ENCODE measurements at places on chromosomes 1 and 21. TPM values are rescaled to one million over a fixed set of nuclear protein-coding genes. Genes with fewer than 3 reads are reported as not detected.

Gene TAS1R1
- not detected for total RNA-seq

Gene BCL2L15
- 0.74 TPM for total RNA-seq

Gene S100B
- 0.71 TPM for total RNA-seq

Gene OR6N1
- not detected for total RNA-seq

Gene TPRG1L
- total RNA-seq = 14.2 TPM

Gene PODN
- total RNA-seq = not detected

Gene CKS1B
- 137 TPM for total RNA-seq

Gene AMPD1
- not detected for total RNA-seq

Gene CEP170
- total RNA-seq = 35.2 TPM

Gene MNDA
- total RNA-seq = not detected

Gene ADGRL2
- not detected for total RNA-seq

Gene THEM5
- total RNA-seq = not detected

Gene NEK2
- total RNA-seq = 17.2 TPM

Gene DNM3
- total RNA-seq = 0.57 TPM

Gene TSTD1
- 40.9 TPM for total RNA-seq

Gene VPS72
- 73.5 TPM for total RNA-seq

Gene RASSF5
- total RNA-seq = 199 TPM

Gene SPRR5
- not detected for total RNA-seq

Gene PSEN2
- total RNA-seq = 7.2 TPM

Measured in activated CD8-positive, alpha-beta memory T cell treated with anti-CD3 and anti-CD28 coated beads for 36 hours (primary cell).